HFFc6 (cell line): ENCODE measurements at places on chromosomes 2 and 18.

DNA sequence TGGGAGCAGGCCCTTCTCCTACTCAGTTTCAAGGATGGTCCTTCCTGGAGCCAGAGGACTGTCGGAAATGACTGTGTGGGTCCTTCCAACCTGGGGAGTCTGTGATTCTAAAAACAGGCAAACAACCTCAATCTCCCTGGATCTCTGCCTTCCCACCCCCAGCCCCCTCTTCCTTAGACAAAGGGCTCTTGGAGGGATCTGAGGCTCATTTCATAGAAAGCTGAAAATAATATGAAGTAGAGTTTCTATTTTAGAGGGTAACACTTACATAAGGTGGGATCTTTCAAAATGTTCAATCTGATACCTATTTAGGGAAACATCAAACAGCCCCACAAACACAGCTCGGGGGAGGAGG lies 69.4 kb downstream of the RHOB start:
- no peak for DNase-seq

- no peak for DNase-seq
Observed at GRCh38 chr18:32459361-32460101, 11.2 kb downstream of the GAREM1 start.

DNA sequence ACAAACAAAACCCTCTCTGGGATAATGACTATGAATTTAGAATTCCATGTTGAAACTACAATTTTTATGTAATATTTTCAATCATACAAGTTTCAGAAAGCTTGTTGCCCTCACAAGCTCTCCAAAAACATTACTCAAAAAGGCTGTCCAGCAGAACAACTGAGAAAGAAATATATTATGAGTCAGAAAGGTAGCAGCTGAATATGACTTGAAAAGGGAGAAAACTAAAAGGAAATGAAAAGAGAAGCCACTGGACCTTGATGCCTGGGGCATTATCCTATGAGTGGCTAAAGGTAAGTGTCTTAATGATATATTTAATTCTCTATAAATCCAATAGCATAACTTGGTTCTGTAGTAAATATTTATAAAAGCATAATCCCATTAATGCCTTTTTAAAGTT lies 61.8 kb downstream of the NXPH2 start:
- DNase-seq: no peak

- DNase-seq: no peak
Observed at GRCh38 chr18:38257661-38258060, 692.1 kb upstream of the CELF4 start.

DNA sequence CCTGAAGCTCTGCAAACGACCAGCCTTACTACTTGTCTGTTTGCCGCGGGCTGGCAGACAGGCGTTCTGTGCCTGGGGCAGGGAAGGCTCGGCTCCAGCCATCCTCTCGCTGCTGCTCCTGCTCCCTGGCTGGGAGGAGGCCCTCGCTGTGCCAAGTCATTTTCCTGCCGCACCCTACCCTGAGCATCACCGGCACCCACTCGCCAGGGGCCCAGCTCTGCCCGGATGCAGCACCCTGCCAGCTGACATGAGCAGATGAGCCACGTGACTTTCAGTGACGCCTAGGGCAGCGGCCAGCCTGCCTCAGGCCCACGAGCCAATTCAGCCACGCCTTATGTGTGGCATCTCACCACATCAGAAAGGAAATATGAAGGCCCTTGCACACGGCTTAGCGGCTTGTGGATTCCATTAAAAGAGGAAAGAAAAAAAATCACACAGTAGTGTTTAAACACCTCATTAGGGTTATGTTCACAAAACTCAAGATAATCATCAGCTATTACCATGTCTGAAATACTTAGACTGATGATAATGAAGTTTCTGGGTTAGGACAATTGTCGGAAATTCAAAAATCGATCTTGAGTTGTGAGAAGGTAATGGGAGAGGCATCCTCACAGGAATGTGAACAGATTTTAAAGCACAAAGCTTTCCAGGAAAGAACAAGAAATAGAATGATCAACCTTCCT lies 250.5 kb downstream of the TWIST2 start:
- no peak for DNase-seq

- DNase-seq: no peak
Observed at GRCh38 chr2:201108341-201108740, 7.6 kb upstream of the CFLAR start.

GRCh38 chr2:240297256-240298116 lies 138.0 kb upstream of the GPC1 start:
- DNase-seq: no peak

DNA sequence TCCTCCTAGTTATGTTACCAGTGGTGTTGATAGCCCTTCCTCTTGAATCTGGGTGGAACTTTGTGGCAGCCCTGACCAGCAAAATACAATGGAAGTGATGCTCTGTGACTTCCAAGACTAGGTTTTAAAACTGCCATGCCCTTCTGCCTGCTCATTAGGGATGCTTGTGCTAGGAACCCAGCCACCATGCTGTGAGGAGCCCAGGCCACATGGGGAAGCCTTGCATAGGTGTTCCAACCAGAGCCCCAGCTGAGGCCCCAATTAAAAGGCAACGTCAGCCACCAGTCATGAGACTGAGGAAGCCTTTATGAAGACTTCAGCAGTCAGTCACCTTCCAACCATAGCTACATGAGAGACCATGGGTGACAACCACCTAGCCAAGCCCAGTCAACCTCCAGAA lies 14.0 kb upstream of the MAPRE2 start:
- DNase-seq: no peak

GRCh38 chr18:11990539-11990938 lies 9.2 kb downstream of the IMPA2 start:
- no peak for DNase-seq

DNA sequence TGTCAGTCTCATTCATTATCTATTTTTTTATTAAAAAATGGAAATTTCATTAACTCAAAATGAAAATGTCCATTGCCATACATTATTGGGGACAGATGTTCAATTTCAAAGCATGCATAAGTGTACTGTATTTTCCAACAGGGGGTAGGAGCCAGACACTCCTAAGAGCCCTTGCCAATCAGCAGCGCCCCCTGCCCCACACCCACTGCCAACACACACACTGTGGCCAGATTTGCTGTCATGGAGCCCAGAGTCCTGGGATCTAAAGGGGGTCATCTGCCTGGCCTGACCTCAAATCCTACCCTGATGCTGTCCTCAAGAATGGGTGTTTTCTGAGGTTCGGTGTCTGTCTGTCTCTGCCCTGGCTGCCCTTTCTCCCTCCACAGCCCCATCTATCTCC lies 162.2 kb upstream of the TWIST2 start:
- DNase-seq: no peak
